ENCODE measurements at places on chromosomes 5 and 9.

DNA sequence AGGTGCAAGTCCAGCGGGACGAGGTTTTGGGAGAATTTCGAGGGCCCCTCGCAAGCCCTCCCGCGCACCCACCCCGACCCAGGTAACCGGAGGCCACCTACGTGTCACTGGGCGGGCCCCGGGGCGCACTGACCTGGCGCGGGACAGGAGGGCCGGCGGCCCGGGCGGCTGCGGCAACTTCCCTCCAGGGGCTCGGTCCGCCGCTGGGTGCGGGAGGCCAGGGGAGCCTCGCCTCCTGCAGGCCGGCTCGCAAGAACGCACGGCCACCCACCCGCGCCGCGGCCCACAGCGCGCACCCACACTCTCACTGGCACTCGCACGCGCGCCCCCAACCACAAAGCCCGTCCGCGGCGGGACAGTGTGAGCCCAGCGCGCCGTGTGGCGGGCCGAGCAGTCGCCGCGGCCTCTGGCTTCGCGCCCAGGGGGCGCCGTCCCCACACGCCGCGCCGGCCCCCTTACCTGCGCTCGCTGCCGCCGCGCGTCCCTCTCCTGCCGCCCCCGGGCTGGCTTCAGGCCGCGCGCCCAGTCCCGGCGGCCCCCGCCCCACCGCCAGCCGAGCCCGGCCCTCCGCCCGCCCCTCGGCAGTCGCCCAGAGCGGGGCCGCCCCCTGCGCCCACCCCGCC, 451 bp downstream of the LPAR1 start:
- DNase-seq: no peak

DNA sequence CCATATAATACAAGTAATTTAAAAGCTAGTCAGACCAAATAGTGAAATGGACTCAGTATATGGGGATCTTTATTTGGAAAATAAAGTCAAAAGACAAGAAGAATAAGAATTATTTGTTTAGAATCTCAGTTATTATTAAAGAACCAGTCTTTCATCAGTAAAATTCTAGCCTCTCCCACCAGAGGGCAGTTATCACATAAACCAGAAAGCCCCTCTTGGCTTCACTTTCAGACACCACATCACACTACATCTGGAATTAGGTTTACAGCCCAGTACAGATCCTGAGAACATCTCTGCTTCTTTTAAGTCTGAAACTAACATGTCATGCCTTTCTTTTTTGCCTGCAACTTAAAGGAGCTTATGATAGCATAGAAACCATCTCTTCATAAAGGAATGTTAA, 12.2 kb upstream of the HSPB3 start:
- no peak for DNase-seq

GRCh38 chr5:61082516-61083280, 79.6 kb downstream of the SMIM15 start:
- DNase-seq: no peak

DNA sequence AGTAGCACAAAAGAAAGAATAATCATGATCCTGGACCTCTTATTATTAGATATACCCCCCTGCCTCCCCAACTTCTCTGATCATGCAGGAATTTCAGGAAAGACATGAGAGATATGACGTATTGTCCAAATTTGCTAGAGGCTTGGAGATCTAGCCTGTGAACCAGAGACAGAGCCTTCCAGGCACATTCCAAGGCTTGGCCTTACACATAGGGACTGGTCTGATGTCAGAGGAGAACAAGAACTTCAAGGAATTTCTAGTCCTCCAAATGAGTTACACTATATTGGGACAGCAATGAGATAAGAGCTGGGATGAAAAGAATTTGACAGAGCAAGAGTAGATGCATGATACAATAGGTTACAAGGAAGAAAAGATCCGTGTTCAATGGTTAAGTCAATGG, 67.0 kb downstream of the MCTP1 start:
- DNase-seq: no peak

- DNase-seq: no peak
These were observed 18.0 kb downstream of the NEURL1B start for GRCh38 chr5:172658961-172659501.

DNA sequence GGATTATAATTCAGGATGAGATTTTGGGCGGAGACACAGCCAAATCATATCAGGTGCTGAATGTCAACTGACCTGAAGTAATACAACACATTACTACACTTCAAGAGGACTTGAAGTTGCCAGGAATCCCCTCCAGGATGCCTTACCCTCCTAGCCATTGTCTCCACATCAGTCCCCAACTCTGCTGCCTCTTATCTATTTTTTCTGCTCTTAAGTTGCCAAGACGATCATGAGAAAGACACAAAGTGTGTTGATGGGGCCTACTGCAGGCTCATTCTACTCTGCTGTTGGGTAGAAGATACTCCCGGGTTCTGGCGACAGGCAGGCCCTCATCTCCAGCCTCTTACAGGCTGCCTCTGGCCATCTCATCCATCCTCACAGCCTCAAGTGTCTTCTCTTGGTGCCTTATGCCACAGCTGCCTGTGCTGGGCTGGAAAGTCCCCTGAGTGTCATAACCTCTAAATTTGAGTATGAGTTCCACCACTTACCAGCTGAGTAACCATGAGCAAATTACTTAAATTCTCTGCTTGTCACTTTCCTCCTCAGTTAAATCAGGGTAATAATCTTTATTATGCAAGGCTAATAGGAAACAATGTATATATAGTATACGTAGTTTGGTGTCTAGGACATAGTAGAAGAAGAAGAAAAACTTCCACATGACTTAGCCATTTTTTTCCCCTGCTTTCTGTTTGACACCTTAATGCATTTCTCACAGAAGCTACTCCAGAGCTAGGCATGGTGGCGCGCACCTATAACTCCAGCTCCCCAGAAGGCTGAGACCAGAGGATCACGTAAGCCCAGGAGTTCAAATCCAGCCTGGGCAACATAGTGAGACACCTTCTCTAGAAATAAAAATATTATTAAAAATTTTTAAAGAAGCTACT, 73.0 kb upstream of the SNX2 start:
- DNase-seq: no peak

GRCh38 chr5:148484651-148485050, 100.9 kb downstream of the FBXO38 start:
- no peak for DNase-seq

DNA sequence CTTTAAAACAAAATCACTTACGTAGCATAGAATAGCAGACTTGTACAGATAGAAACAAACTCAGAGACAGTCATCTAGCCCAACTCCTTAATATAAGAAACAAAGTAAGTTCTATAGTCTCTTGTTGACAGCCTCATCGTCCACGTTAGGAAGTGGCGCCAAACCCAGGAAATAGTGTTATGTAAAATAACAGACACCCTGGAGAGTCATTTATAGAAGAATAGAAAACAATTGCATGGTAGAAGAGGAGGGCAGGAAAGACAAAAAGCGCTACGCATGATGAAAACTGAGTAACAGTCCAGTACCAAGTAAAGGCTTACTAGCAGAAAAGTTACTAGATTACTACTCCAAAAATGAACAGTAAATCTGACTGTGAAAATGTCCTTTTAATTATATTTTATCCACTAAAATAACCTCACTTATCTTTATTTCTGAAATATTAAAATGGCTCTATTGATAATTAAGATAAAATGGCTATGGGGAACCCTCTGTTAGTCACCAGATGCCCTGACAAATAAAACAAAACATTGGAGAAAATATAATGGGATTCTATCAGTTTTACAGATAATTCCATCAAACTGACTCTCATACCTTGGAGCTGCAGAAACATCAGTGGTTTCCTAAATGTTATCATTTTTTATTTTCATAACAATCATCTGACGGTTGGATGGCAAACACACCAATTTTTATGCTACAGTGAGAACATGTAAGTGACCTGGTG, 434.0 kb upstream of the C9orf72 start:
- no peak for DNase-seq

DNA sequence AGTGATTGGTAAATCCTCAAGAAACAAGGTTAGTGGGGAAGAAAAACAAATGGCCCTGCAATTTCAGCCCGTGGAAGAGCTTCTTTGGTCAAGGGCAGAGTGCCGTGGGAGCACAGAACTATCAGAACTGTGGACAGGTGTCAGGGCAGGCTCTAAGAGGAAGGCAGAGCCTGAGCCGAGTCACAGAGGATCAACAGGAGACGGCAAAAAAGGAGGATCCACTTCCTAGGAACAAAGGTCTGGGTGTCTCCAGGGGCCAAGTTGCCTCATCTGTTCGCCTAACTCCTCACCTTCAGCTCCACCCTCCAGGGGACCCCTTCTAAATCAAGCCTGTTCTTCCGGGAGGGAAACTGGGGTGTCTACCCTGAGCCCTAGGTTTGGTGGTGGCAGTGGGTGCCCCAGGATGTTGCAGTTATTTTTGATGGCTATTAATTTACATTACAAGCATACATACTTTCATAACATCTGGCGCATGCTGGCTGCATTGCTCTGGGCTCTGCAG, 88.0 kb downstream of the FEM1C start:
- DNase-seq: no peak

DNA sequence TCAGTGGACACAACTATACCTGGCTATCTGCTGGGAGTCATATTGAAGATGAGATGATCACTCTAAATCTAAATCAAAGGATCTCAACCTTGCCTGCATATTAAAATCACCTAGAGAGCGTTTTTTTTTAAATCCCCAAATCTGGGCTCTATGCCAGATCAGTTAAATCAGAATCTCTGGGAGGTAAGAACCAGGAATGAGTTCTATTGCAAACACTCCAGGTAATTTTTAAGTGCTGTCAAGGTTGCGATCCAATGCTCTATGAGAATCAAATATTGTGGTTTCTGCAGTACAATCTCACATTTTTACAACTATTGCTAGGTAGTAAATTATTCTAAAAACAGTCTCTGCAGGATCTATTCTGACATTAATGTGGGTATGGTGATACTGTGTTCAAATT, 202.3 kb upstream of the OR13F1 start:
- DNase-seq: no peak

- no peak for DNase-seq
These were observed 115.8 kb upstream of the CACNA1B start for GRCh38 chr9:137761793-137762192.

GRCh38 chr5:72167804-72168203, 60.5 kb downstream of the MAP1B start:
- DNase-seq: no peak

DNA sequence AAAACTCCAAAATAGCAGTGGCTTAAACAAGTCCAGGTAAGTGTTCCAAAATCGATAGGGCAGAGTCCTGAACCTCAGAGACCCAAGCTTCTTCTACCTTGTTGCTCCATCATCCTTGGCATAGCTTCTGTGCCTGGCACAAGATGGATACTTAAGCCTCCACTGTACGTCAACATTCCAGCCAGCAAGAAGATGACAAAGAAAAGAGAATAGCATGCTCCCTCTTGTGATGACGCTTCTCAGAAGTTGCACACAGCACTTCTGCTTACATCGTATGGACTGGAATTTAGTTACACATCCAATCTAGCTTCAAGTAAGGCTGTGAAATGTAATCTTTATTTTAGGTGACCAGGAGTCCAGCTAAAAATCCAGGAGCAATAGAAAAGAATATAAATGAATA, 227.4 kb downstream of the ESM1 start:
- DNase-seq: no peak
